NCI-H1694 treated with DMSO at 0.1 percent for 48 hours (cell line): ENCODE measurements at places on chromosomes 1 and 21.

DNA sequence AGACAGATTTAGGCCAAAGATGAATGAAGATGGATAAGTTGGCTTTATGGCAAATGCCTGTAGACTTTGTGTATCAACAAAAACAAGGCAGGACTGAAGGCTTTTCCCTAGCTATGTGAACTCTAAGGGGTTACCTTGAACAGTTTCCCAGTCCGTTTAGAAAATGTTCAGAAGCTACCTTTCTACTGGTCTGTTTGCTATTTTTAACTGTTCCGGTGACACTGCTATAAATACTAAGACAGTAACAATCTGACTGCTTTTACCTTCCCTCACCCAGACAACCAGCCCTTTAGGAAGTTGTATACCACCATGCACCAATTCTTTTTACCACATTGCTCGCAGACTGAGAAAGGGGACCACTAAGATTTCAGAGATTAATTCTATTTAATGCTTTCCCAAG is 102.2 kb downstream of the PHTF1 start:
- no peak for DNase-seq

- no peak for DNase-seq
Measured at GRCh38 chr1:110436635-110437034, 14.3 kb upstream of the PROK1 start.

DNA sequence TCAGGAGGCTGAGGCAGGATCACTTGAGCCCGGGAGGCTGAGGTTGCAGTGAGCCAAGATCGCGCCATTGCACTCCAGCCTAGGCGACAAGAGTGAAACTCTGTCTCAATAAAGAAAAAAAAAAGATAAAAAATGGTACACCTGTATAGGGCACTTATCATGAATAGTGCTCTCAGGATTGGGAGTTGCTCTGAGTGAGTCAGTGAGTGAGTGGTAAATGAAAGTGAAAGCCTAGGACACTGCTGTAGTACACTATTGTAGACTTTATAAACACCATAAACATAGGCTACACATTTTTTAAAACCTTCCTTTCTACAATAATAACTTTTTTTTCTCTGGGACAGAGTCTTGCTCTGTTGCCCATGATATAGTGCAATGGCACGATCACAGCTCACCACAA is 16.8 kb downstream of the PHTF1 start:
- DNase-seq = no peak

DNA sequence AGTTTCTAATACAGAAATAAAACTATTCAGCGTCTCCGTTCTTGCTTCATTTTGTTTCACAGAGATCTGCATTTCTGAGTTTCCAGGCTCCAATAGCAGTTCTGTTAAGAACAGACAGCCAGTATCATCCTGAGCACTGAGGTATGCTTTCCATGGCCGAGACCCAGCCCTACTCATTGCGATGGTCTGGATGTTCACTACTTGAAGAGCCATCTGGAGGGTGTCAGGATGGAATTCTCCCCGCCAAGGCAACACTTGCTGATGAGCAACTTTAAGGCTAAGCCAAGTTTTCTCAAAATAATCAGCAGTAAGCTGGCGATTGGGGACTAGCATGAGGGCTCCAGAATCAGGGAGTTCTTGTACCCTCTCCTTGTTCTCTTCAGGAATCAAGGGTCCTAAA is 7.7 kb upstream of the BCL2L15 start:
- DNase-seq = no peak

- no peak for DNase-seq
Measured at GRCh38 chr1:95126846-95127245, 9.7 kb downstream of the TLCD4 start.

DNA sequence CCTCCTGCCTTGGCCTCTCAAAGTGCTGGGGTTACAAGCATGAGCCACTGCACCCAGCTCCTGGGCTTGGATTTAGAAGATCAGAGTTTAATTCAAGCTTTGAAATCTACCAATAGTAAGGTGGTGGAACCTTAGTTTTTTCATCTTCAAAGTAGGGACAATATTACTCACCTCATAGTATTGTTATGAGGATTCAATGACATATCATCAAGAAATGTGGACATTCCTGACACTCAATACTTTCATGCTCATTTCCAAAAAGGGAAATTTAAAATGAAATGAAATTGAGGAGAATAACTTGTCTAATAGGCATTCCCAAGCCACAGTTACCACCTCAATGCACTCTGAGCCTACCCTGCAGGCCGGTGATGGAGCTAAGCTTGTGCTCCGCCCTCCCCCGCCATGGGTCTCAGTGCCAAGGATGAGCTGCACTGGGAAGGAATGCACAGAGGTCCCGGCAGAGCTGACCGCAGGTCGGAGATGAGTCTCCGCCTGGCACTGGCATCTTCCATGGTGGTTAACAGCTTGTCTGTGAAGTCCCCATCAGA is 56.5 kb upstream of the BCAR3 start:
- DNase-seq = no peak

DNA sequence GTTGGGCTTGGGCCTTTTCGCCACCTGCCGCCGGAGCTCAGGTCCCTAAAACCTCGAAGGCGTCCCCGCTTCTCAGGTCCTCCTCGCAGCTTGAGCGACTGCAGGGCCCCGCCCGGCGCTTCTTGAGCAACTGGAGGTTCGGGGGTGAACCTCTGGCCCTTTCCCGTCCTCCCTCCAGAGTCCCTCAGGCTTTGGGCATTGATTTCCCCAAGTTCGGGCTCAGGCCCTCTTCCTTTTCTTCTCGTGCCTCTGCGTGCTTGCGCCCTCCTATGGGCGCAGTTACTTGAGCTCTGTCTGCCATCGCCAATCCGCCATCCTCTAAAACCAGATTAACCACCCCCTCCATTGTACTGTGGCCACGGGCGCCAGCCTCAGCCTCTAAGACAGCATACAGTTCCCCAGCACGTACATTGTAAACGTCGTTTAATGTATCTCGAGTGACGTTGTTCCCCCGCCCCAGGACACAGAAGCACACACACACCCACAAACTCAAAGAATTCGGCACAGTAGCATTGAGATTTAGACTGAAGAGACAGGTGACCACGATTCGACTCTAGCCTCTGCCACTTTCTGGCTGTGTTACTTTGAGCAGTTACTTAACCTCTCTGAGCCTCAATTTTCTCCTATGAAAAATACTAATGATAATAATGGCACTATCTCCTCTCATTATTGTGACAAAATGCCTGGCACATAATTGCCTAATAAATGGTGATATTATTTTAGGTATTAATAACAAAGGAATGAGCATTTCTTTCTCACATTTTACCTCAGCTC is 22.6 kb downstream of the BTG2 start:
- DNase-seq = peak; percentile 49

DNA sequence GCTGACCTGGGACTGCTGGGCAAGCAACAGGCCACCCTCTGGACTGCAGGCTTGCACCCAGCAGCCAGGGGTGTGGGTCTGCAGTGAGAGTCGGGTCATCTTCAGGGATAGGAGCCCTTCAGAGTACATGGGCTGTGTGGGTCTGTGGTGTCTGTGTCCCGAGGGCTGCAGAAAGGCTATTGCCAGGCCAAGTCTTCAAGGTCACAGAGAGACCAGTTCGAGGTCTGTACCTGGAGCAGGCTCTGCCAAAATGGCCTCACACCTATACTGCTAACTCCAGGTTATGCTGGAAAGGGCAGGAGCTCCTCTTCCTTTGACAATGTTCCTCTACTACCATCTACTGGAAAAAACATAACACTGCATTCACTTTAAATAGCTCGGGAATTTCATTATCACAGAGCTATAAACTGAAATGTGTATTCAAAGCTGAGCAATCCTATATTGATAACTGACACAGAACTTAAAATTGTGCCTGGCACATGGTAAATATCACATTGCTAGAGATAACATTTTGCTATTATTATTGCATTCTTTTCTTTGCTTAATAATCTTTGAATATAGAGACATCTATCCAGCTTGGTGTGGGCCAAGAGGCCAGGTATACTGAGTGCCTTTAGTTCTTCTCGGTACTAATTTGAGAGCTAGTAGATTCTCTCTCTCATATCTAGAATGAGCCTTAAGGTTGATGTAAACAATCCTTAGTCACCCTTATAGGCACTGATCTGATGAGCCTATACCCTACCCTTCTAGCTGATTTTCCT is 6.9 kb upstream of the DNAH14 start:
- peak; percentile 45 for DNase-seq

GRCh38 chr1:204676043-204676442 is 9.5 kb downstream of the LRRN2 start:
- DNase-seq = no peak

DNA sequence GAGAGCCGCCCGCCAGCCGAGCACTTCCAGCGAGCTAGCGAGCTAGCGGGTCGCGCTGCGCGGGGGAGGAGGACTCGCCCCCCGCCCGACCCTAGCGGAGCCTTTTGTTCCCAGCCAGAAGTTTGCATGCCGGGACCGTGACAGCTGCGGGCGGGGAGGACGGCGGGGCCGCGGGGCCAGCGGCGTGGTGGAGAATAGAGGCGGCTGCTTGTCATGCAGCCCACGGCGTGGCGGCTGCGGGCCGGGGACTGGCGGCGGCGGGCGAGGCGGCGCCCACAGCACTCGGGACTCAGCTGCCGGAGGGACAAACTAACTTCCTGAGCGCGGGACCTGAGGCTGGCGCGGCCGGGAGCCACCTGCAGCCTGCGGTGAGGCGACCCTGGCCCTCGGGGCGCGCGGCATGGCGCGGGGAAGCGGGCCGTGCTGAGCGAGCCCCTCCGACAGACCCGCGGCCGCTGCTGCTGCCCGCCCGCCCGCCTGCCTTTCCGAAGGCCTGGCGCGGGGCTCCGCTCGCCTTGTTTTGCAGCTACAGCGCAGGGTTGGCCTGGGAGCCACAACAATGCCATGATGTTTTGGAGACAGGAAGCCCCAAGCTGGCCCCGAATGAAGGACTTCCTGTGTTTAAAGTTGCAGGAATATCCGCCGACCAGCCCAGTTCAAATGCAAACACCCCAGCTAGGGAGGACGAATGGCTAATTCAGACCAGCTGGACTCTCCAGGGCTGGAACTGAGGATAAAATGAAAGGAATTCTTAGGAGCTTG is 82.2 kb upstream of the BMP8A start:
- DNase-seq = peak; percentile 98

DNA sequence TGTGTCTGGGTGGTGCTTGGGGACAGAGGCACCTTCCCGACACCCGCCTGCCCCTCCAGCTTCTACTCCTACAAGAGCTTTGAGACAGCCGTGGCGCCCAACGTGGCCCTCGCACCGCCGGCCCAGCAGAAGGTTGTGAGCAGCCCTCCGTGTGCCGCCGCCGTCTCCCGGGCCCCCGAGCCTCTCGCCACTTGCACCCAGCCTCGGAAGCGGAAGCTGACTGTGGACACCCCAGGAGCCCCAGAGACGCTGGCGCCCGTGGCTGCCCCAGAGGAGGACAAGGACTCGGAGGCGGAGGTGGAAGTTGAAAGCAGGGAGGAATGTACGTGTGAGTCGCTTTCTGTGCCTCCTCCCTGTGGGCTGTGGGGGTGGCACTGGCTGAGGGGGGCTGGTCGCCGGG is 75.7 kb downstream of the SKI start:
- no peak for DNase-seq

DNA sequence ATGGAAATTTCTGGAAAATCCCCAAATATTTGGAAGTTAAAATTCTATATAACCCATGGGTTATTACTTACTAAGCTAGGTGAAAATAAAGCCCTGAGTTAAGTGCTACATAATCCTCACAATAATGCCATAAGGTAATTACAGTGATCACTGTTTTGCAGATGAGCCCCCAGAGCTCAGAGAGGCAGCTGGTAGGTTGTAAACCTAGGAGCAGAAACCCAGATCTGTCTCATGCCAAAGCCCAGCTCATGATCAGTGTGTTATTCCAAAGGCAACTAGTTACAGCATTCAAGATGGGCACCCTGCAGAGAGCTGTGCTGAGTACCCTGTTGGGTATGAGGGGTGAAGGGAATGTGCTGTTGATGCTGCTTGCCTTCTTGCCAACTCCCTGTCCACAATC is 10.8 kb upstream of the MYOG start:
- no peak for DNase-seq

DNA sequence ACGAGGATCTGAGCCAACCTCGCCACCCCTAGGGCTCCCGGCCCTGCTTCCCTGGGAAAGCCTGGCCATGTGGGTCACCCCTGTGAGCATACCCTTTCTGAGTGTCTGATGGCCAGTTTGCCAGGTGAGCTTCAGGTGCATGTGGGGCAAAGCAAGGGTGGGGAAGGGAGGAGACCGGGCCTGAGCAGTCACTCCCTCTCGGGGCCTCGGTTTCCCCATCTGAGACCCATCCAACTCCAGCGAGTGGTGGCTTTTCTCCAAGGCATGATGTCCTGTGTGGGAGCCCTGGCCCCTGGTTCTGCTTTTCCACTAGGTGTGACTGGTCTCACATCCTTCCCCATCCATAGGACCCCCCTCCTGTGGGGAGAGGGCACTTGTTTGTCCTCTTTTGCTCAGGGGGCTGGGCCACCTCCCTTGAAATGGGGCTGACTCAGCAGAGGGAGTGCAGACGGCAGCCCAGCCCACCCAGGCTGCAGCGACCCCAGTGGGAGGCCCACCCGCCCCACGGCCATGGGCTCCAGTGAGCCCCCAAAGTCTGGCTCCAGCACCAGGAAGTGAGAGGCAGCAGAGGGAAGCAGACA is 1.7 kb upstream of the WNT9A start:
- no peak for DNase-seq

DNA sequence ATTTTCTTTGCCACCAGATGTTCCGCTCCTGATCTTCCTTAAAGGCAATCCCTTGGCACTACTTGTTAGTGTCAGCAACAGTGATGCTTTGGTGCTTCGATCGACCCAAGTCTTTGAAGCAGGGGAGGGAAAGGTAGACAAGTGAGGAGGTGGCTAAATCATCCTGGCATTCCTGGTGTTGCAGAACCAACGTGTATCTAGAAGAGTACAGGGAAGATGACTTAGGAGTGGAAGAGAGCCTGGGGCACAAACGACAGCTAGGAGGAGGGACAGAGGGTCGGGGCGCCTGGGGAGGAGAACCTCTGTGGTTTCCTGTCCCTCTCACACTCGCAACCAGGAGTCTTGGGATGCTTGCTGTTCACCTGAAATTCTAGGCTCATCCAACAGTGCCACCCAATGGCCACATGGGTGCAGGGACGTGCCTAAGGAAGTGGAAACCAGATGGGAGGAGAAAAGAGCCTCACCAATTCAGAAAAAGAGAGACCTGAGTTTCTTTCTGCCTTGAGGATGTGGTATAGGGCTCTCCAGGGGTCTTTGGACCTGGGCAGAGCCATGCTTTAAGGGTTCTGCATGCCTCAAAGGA is 9.5 kb upstream of the KCNA2 start:
- peak; percentile 78 for DNase-seq

- no peak for DNase-seq
Measured at GRCh38 chr1:212607913-212608391, 609 bp upstream of the ATF3 start.

DNA sequence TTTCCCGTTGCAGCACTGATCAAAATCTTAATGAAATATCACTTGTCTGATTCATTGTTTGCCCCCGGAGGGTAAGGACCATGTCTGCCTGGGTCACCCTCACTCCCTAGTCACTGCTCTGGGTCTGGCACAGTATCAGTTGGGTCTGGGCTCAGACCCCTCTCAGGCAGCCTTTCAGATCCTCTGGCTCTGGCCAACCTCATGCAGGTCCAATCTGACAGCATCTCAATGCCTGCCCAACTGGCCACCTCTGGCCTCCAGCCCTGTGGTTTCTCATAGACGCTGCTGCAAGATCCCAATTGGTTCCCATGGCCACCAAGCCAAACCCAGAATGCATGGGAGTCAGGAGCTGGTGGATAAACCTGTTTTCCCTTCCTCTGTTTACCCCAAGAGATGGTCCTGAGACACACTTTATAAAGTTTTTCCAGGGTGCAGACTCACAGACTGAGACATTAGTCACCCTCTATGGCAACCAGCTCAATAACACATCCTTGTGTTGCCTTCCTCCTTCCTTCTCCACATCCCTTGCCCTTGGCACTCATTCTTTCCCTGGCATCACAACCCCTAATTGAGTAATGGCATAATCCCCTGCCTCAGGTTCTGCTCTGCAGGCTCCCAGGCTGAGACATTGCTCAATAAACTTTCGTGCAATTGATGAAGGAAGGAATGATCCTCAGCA is 199.2 kb downstream of the GRIK3 start:
- DNase-seq = no peak
